ENCODE measurements at places on chromosomes 5 and 9.

DNA sequence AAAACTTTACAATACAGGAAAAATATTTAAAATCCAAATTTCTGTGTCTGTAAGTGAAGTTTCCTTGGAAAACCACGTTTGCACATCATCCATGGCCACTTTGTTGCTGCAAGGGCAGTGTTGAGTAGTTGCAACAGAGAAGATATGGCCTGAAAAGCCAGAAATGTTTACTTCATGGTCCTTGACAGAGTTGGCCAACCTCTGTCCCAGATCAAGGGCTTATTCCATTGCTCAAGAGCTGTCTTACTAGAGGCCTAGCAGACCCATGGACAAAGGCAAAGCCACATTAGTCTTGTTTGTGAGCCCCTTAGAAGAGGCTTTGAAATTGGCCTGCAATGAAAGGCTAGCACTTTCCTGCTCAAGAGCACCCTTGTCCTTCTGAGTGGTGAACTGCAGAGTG is 119.4 kb downstream of the GAS1 start:
- DNase-seq = no peak

DNA sequence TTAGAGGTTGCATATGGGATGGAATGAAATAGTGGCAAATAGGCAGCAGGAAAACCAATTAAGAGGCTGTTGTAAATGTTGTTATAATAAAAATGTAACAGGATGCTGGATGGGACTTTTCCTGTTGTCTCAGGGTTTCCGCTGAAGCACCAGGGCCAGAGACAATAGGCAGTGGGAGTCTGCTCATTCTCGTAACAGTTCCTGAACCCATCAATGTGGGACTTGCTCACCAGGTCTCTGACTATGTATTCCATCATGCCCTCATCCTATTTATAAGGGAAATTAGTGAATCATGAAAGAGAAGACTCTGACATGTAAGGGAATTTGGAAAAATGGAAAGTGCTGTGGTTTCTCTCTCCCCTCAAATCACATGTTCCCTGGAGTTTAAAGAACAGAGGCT is 23.5 kb upstream of the SSBP2 start:
- no peak for DNase-seq

- no peak for DNase-seq
Observed at GRCh38 chr9:3836011-3836410, 310.2 kb upstream of the RFX3 start.

DNA sequence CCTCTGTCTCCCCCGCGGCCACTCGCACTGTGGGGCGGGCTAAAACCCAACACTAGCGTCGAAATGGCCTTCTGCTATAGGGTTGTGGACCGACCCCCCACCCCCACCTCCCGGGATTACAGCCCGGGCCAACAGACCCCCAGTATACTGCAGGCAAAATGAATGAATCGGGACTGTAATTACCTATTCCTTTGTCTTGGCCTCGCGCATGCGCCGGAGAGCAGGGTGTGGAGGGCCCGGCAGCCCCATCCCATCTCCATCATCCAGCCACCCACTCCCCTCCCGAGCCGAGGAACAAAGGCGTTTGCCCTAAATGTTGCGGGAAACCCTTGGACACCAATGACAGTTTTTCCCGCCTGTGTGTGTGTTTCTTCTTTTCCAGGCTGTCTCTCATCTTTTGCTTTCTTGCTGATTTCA is 1.6 kb downstream of the BASP1 start:
- no peak for DNase-seq

DNA sequence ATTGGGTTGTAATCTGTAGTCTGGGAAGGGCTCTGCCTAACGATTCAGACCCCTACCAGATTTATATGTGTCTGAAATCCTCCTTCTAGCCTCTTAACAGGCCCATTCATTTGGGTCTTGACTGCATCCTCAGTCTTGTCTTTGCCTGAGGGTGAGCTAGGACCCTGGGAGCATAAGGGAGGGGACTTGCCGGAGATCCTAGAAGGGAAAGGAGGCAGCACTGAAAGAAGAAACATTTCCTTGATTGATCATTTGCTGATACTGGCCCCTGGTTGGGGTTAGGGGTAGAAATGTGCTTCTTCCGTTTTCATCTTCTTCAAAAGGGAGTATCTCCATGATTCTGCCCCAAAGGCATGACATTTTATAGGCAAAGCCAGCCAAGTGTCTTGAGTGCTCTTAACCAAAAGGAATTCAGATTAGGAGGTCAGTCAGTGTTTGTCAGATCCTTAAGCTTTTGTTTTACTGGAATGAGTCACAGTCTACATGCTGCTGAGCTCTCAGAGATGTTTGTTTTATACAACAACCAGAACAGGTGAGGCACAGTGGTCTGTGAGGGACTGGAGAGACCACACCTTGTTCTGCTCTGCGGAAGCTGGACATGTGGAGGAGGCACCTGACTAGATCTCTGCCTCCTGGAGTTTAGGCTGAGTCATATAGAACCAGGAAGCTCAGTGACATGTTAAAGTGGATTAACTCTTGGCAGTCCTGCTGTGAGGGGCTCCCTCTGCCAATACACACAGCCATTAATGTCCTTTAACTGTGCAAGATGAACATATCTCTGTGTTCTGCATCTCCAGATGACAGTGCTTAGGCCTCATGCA is 37.7 kb downstream of the PCDHAC2 start:
- peak; percentile 8 for DNase-seq

- no peak for DNase-seq
Observed at GRCh38 chr9:7439355-7439995, 360.1 kb downstream of the DMAC1 start.

- no peak for DNase-seq
Observed at GRCh38 chr9:137130176-137130755, 8.7 kb upstream of the GRIN1 start.

- no peak for DNase-seq
Observed at GRCh38 chr9:35533398-35533797, 43.5 kb downstream of the RUSC2 start.

- no peak for DNase-seq
Observed at GRCh38 chr5:128252196-128252595, 168.6 kb downstream of the SLC12A2 start.

- no peak for DNase-seq
Observed at GRCh38 chr5:1975898-1976765, 93.4 kb upstream of the IRX4 start.

GRCh38 chr5:42597318-42597937 is 159.2 kb upstream of the CCDC152 start:
- no peak for DNase-seq

DNA sequence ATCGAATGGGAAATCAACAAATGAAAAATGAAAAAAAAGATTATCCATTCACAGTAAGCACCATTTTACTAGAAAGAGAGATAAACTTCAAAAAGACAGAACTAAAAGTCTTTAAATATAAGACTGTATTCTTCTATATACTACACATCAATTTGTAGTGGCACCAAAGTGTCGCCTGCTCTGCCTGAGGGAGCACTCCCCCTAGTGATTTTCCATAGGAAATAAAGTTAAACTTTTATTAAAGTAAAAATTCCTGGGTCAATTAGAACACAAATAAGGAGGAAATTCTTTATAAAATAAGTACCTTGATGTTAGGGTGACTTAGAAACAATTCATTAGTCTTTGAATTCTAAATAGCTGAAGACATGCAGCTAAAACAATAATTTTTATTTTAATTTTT is 9.7 kb downstream of the RAD1 start:
- DNase-seq = no peak

DNA sequence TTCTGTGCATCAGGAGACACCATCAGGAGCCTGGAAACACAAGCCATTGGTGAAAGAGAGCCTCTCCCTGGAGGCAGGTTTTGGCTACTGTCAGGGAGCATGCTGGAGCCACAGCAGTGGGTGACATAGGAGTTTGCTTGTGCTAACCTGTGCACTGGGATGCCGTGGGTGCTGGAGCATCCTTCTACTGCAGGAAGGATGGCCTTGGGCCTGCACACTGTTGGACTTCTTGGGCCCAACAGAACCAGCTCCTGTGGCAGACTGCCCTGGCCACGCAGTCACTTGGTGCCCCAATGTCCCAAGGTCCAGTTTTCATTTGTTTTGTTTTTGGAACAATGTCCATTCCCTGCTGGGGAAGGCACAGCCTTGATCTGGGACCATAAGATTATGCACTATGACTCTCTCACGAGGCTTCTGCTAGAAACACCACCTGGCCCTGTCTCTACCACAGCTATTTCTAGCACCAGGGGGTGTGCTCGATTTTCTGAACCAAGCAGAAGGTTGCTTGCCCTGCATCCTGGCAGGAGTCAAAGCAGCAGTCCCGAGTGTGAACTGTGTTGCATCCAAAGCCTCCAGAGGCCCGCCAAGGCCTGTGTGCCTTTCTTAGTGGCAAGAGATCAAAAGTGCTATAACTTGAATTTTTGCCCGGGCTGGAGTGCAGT is 5.5 kb upstream of the LTC4S start:
- DNase-seq = no peak

DNA sequence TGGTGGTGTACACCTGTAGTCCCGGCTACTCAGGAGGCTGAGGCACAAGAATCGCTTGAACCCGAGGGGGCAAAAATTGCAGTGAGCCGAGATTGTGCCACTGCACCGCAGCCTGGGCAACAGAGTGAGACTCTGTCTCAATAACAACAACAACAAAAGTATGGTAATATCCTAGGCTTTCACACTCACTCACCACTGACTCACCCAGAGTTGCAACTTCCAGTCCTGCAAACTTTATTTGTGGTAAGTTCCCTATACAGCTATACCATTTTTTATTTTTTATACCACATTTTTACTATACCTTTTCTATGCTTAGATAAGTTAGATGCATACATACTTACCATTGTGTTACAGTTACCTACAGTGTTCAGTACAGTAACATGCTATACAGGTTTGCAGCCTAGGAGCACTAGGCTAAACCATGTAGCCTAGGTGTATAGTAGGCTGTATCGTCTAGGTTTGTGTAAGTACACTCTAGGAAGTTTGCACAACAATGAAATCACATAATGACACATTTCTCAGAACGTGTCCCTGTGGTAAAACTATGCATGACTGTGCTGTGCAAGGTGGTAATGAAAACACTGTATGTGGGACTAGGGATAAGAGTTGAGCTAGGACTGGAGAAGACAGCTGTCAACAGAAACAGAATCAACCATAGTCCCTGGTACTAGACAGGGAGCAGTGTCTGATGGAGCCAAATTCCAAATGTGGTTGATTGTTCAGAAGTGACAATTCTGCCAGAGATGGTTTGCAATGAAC is 109.5 kb upstream of the RAD23B start:
- no peak for DNase-seq

- DNase-seq = no peak
Observed at GRCh38 chr5:68086439-68086838, 129.1 kb upstream of the PIK3R1 start.

DNA sequence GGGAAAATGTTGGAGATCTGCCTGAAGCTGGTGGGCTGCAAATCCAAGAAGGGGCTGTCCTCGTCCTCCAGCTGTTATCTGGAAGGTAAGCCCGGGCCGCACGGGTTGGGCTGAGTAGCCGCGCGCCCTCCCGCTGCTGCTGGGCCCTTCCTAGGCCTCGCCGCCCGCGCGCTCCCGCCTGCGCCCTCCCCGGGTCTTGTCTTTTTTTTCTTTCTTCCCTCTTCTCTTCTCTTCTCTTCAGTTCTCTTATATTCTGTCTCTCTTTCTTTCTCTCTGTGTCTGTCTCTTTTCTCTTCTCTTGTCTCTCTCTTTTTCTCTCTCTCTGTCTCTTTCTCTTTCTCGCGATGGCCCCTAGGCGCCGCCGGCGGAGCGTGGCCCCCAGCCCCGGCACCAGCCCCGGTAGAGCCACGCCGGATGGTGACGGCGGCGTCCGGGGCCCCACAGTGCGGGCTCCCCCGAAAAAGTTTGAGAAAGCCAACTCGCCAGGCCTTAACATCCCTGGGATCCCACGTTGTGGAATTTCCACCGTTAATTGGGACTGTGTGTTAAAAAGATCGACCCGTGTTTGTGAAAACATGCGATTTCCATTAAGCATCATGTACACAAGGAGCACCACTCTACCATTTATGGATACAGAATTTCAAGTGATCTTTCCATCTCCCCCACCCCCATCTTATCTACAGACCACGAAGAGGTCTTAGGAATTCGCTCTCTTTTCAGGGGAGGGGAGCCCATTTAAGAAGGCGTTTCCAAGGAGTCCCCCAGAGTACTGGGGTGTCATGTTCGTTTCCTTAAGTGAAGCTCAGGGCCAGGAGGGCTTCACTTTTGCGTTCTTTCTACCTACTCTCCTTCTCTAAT is 616 bp downstream of the ABL1 start:
- peak; percentile 58 for DNase-seq

GRCh38 chr5:124297826-124298225 is 448.6 kb downstream of the ZNF608 start:
- no peak for DNase-seq

- DNase-seq = no peak
Observed at GRCh38 chr5:83353231-83353630, 118.3 kb upstream of the VCAN start.

DNA sequence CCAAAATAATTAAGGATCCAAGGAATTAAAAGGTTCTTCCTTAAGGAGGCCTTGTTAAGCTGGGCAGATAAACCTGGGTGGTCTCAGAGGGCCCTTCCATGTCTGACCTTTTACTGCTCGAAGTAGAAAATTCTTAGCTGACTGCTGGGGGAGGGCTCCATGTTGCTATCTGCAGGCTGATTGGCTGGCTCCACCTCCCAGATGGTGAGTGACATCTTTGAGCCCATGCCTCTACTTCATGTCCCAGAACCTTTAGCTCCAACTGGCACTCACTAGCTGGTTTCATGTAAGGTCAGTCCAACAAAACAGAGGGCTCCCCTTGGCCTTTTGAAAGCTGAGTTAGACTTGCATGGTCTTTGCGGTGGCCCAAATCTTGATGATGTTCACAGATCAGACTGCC is 188.2 kb downstream of the PAX5 start:
- no peak for DNase-seq

- no peak for DNase-seq
Observed at GRCh38 chr5:87850843-87851242, 417.8 kb downstream of the TMEM161B start.

DNA sequence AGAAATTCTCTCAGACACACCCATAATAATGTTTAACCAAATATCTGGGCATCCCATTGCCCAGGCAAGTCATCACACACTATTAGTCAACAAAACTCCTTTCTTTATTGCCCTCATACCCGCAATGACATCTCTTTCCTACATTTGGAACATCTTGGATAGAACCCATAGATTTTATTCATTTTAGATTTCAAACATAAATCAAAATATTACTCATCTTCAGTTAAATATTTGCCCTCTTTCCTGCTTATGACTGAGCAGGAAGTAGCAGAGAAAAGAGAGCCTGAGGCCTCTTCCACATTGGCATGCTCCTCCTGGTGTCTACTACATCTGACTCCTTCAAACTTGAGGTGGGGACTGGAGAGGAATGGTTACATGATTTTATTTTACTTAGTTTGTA is 592.0 kb downstream of the CHSY3 start:
- DNase-seq = no peak
